ENCODE measurements at places on chromosomes 2 and 18.

DNA sequence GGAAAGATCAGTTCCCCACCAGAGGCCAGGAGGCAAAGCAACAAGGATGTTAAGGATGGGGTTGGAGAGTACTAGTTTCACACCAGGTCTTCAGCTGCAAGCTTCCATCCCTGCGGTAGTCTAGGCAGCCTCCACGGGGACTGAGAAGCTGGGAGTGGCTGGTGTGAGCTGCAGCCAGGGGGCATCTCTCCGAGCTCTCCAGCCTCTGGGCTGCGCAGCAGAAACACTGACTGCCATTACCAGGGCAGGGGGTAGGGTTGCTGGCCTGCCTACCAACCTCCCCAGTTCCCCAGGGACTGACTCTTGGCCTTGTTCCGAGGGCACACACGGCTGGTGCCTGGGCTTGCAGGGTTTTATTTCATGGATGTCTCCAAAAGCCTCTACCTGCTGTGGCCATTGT, 15.9 kb downstream of the GATA6 start:
- H3K4me3 ChIP-seq = no peak overlapping the region
- H3K4me1 ChIP-seq = no peaks in the 10 kb centered on the region
- peaks cover 11% of the 10 kb centered on the region for H3K27me3 ChIP-seq
- no peak overlapping the region for H3K27ac ChIP-seq

DNA sequence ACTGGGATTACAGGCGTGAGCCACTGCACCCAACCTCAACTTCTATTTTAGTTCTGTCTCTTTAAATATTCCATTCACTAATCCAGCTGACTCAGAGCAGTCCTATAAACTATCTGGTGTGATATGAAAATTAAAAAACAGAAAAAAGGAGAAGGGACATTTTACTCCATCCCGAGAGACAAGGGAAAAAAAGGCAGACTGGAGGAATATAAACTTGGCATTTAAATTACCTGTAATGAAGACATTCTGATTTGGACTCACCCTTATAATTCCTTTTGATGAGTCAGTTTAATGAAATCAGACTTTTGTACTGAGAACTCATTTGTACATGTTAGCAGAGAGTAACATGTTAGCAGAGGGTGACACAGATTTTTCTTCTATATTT, 74.8 kb upstream of the RIOK3 start:
- peaks cover 8% of the 10 kb centered on the region for H3K36me3 ChIP-seq
- no peak for DNase-seq
- H3K4me1 ChIP-seq = peaks cover 18% of the 10 kb centered on the region
- H3K4me3 ChIP-seq = no peak overlapping the region
- H3K27ac ChIP-seq = peak overlapping the region; percentile 38
- H3K27me3 ChIP-seq = no peaks in the 10 kb centered on the region

GRCh38 chr18:40917056-40917455, 1038.0 kb upstream of the PIK3C3 start:
- H3K36me3 ChIP-seq = no peaks in the 10 kb centered on the region
- no peak overlapping the region for H3K27ac ChIP-seq
- no peaks in the 10 kb centered on the region for H3K4me1 ChIP-seq
- no peaks in the 10 kb centered on the region for H3K27me3 ChIP-seq
- no peak for DNase-seq

DNA sequence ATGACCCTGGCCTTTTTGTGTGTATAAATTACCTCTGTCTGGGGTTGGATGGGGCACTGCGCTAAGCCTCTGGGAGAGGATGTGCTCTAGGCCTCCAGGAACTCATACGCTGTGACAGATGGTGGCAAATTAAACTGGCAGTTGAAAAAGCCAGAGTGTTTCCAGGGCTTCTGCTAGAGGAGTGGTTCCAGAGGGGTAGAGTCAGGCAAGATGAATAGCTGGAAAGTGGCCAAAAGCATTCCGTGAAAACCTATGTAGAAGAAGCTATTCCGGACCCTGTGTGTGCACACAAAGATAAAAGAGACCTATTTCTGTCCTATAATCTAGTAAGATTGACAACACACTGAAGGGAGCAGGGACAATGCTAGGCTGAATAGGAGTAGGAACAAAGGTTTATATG, 84.8 kb downstream of the ACTR3 start:
- H3K27me3 ChIP-seq = no peaks in the 10 kb centered on the region
- no peak for DNase-seq

DNA sequence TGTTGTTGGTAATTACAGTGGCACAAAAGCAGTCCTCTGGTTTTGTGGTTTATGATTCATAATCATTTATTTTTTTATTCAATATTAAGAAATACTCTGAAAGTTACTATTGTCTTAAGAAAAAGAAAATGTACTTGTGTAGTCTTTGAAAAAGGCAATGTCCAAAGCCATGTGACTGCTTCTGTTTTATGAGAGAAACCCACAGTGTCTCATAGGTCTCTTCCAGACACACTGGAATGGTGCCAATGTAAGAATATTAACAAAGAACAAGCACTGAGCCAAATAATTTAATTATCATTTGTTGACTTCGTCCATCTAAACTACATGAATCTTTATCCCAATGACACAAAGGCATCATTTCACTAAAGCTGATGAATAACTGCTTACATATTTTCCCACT, 62.5 kb downstream of the RPRM start:
- H3K27ac ChIP-seq = no peak overlapping the region
- H3K4me1 ChIP-seq = no peaks in the 10 kb centered on the region
- no peak overlapping the region for H3K4me3 ChIP-seq
- H3K27me3 ChIP-seq = no peaks in the 10 kb centered on the region
- H3K36me3 ChIP-seq = no peaks in the 10 kb centered on the region

- no peaks in the 10 kb centered on the region for H3K36me3 ChIP-seq
- no peak overlapping the region for H3K4me3 ChIP-seq
- DNase-seq = no peak
- H3K4me1 ChIP-seq = peaks cover 28% of the 10 kb centered on the region
- H3K27me3 ChIP-seq = peaks cover 14% of the 10 kb centered on the region
These were observed 68.1 kb downstream of the FMNL2 start for GRCh38 chr2:152402780-152403759.

DNA sequence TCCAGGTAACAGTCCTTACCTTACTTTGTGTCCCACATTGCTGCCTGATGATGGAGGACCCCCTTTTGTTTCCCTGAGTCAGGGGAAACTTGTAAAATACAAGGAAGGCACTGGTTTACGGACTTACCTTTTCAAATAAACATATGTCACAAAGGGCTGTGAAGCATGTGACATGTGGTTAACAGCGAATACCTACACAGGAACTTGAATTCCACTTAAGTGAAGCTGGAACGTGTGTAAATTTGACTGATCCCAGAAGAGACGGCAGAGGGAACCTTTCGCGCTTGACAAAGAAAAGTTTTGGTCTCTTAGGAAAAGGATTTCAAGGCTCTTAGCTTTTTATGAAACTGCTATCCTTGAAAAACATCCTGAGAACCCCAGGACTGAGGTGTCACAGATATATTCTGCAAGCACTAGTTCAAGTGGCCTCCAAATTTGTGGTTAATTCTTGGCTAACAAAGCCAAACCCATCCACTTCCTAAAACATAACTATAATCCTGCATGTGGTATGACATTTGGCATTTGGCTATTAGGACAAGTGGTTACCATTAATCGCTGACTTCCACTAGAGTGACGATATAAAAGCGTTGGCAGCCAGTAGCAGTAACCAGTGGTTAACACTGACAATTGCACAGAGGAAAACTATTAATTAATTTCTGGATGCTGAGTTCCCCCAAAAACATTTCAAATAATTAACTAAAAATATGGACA, 55.6 kb downstream of the ITGB6 start:
- H3K4me1 ChIP-seq = peaks cover 2% of the 10 kb centered on the region
- peaks cover 7% of the 10 kb centered on the region for H3K27me3 ChIP-seq
- DNase-seq = no peak
- H3K27ac ChIP-seq = no peak overlapping the region

Measured in activated naive CD8-positive, alpha-beta T cell treated with anti-CD3 and anti-CD28 coated beads, Interleukin-2, amount 50 U/mL, for 24 hours (primary cell).